ENCODE measurements at places on chromosomes 1 and 21.

DNA sequence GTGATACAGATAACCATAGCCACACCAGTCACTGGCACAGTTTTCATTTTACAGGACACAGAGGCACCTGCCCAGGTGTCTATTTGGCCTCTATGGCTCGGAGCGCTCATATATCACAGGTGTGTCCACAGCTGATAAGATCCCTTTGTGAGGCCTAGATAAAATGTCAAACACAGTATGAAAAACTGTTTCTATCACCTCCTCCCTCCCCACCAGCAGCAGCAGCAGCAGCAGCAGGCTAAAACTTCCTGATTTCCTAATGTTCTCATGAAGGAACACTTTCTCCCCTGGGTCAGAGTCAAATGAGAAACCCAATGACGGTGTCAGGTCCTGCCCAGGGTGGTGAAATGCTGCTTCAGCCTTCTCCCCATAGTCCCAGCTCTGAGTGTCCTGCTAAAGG is 24.4 kb downstream of the ELAPOR1 start:
- DNase-seq: no peak
- H3K27ac ChIP-seq: no peak overlapping the region
- no peak overlapping the region for H3K4me3 ChIP-seq
- peaks cover 20% of the 10 kb centered on the region for H3K4me1 ChIP-seq

GRCh38 chr1:70745199-70745598 is 302.4 kb downstream of the PTGER3 start:
- H3K27ac ChIP-seq: no peak overlapping the region
- H3K27me3 ChIP-seq: peaks cover 4% of the 10 kb centered on the region
- no peak for DNase-seq
- H3K36me3 ChIP-seq: peaks cover 13% of the 10 kb centered on the region
- no peak overlapping the region for H3K4me3 ChIP-seq
- peaks cover under 1% of the 10 kb centered on the region for H3K4me1 ChIP-seq

- peak overlapping the region; percentile 58 for H3K27ac ChIP-seq
- H3K4me1 ChIP-seq: peaks cover 36% of the 10 kb centered on the region
- no peak overlapping the region for H3K4me3 ChIP-seq
- H3K36me3 ChIP-seq: peaks cover 84% of the 10 kb centered on the region
- no peaks in the 10 kb centered on the region for H3K27me3 ChIP-seq
Observed at GRCh38 chr1:84960371-84960770, 36.5 kb downstream of the MCOLN2 start.

- no peak for DNase-seq
- no peak overlapping the region for H3K27ac ChIP-seq
Observed at GRCh38 chr1:186532466-186532865, 71.6 kb upstream of the PDC start.

GRCh38 chr1:226510453-226510852 is 38.1 kb upstream of the STUM start:
- DNase-seq: no peak
- H3K4me3 ChIP-seq: no peak overlapping the region
- H3K36me3 ChIP-seq: no peaks in the 10 kb centered on the region
- H3K4me1 ChIP-seq: no peaks in the 10 kb centered on the region

DNA sequence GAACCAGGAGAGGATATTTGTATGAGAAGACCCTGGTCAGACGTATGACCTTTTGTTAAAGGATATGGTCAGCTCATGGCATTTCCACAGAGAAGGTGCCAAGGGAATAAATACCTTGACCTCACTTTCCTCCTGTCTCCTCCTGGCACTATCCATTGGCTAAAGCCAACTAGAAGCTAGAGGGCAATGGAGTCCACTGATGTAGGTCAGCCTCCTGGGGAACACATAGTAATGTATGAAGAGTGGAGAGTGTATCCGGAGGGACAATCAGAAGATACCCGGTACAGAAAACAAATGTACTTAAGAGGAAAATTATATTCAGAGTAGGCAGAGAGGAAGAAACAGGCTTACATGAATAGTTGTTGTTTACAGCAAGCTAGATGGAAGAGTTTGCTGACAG is 698 bp upstream of the NTMT2 start:
- H3K36me3 ChIP-seq: no peaks in the 10 kb centered on the region
- H3K27me3 ChIP-seq: peaks cover under 1% of the 10 kb centered on the region
- H3K27ac ChIP-seq: no peak overlapping the region
- no peak overlapping the region for H3K4me3 ChIP-seq
- no peaks in the 10 kb centered on the region for H3K4me1 ChIP-seq

- no peaks in the 10 kb centered on the region for H3K36me3 ChIP-seq
- no peak within 1 kb of the TSS for H3K4me3 ChIP-seq
- H3K4me1 ChIP-seq: peaks cover 11% of the 10 kb centered on the region
- DNase-seq: no peak
Observed at GRCh38 chr1:150981805-150982712, at the start of gene ANXA9. TSS of gene ANXA9 (plus strand) at chr1:150982292. CDS start at chr1:150983106, 814 bp downstream.

GRCh38 chr21:44383216-44383615 is 29.8 kb downstream of the TRPM2 start:
- H3K27me3 ChIP-seq: no peaks in the 10 kb centered on the region
- H3K4me1 ChIP-seq: no peaks in the 10 kb centered on the region
- no peak overlapping the region for H3K4me3 ChIP-seq
- no peak overlapping the region for H3K27ac ChIP-seq
- no peak for DNase-seq

DNA sequence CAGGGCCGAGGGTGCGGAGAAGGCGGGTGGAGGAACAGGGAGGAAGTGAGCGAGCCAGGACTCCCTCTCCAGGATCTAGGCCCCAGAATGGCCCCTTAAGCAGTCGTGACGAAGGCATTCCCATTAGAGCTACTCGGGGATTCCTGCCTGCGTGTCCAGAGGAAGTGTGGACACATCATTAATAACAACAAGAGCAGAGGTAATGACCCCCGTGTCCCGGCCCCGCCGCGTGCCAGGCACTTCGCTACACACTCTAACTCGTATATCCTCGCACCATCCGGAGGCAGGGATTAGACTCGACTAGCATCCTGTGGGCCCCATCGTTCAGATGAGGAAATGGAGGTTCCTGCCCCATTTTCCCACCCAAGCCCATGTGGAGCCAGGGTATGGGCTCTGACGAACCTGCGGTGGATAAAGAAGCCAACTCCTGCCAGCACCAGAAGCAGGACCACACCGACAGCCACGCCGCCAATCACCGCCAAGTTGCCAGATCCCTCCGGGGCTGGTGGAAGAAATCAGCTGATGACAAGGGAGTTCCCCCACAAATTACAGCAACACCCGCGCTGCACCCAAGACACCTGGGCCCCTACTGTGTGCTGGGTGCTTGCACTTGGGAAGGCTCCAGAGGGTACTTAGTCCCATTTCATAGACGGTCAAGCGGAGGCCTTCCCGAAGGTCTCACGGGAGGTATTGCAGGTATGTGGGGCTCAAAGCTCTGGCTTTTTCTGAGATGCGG is 21.6 kb downstream of the EPHA2 start:
- no peak overlapping the region for H3K27ac ChIP-seq
- no peak for DNase-seq
- no peaks in the 10 kb centered on the region for H3K36me3 ChIP-seq
- no peaks in the 10 kb centered on the region for H3K27me3 ChIP-seq
- no peak overlapping the region for H3K4me3 ChIP-seq

DNA sequence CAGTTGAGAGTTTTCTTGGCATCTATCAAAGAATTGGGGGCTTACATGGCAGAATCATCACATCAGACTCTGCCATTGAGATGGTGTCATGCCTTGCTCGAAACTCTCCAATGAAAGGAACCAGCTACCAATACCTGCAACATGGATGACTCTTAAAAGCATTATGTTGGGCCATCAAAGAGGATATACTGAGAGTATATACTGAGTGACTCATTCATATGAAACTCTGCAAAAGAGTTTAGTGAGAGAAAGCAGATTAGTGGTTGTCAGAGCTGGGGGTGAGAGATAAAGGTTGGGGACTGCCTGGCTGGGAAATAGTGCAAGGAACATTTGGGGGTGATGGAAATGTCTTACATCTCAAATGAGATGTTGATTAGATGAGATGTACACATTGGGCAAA is 14.7 kb upstream of the HMGB4 start:
- H3K36me3 ChIP-seq: no peaks in the 10 kb centered on the region
- peaks cover 4% of the 10 kb centered on the region for H3K27me3 ChIP-seq
- no peak for DNase-seq
- H3K4me1 ChIP-seq: no peaks in the 10 kb centered on the region

- no peaks in the 10 kb centered on the region for H3K36me3 ChIP-seq
- no peak overlapping the region for H3K4me3 ChIP-seq
- no peak for DNase-seq
- peaks cover 5% of the 10 kb centered on the region for H3K27me3 ChIP-seq
- H3K4me1 ChIP-seq: no peaks in the 10 kb centered on the region
Observed at GRCh38 chr1:115807723-115808122, 33.2 kb downstream of the NHLH2 start.

GRCh38 chr21:43372663-43373361 is 54.1 kb downstream of the SIK1 start:
- no peaks in the 10 kb centered on the region for H3K27me3 ChIP-seq
- no peak overlapping the region for H3K27ac ChIP-seq
- H3K4me1 ChIP-seq: no peaks in the 10 kb centered on the region
- H3K4me3 ChIP-seq: no peak overlapping the region
- DNase-seq: no peak

DNA sequence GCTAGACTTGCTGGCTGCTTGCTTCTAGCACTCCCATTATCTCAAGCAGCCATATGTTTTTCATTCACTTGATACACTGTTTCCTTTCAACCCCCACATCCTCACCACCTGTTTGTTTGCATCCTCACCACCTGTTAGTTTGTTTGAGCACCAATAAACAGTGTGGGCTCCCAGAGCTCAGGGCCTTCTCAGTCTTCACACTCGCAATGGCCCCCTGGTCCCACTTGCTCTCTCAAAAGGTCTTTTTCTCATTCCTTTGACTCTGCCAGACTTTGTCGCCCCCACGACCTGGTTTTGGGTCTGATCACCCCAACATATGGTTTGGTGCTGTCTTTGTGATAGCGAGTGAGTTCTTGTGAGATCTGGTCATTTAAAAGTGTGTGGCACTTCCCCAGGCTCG is 6.2 kb upstream of the PADI4 start:
- no peaks in the 10 kb centered on the region for H3K27me3 ChIP-seq
- no peak for DNase-seq
- H3K4me3 ChIP-seq: no peak overlapping the region
- no peaks in the 10 kb centered on the region for H3K4me1 ChIP-seq
- H3K27ac ChIP-seq: no peak overlapping the region
- H3K36me3 ChIP-seq: no peaks in the 10 kb centered on the region

DNA sequence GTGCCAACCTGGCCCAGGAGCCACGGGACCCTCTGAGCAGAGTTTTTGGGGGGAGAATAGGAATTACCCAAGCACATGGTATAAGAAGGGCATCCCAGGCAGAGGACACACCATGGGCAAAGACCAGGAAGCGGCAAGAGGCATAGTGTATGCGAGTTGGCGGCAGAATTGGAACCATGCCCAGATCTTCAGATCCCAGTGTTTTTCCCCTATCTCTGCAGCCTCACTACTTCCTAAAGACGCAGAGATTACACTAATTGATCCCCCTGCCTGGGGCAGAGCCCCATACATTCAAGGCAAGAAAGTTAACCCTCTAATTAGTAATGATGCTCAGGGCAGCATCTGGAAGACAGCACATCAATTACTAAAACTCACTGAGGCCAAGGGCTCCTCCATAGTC is 48.2 kb downstream of the SYT2 start:
- no peaks in the 10 kb centered on the region for H3K36me3 ChIP-seq
- no peak overlapping the region for H3K27ac ChIP-seq
- H3K4me3 ChIP-seq: no peak overlapping the region
- no peak for DNase-seq
- no peaks in the 10 kb centered on the region for H3K4me1 ChIP-seq

DNA sequence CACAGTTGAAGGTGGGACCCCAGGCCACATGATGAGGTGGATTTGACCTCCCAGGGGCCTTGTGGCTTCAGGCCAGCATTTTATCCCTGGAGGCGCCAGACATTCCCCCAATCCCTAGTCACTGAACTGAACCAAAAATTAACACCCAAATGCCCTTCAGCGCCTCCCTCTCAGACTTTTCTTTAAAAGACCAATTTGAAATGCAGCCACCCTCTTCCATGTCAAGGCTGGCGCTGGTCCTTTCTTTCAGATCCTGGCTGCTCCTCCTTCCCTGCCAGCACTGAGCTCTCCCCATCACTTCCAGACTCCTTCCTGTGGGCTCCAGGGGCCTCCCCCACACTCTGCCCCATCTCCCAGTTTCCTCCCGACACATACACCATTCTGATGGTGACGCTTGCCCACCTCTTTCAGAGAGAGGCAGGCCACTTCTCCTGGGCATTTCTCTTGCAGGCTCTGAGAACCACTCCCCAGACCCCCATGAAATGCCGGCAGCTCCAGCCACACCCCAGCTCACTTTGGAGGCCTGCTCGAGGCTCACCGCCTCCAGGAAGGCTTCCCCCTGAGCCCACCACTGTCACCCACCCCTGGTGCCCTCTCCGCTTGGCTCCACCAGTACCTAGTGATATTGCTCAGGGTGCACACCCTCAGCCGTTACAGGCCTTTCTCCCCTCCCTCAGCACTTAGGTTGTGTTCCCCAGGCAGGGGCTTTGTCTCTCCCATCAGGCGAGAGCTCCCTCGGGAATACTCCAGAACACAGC is 27.0 kb downstream of the NAV1 start:
- no peak for DNase-seq
- no peak overlapping the region for H3K27ac ChIP-seq
- H3K4me3 ChIP-seq: no peak overlapping the region
- H3K4me1 ChIP-seq: no peaks in the 10 kb centered on the region

- DNase-seq: no peak
- no peak overlapping the region for H3K4me3 ChIP-seq
- no peaks in the 10 kb centered on the region for H3K36me3 ChIP-seq
- H3K4me1 ChIP-seq: no peaks in the 10 kb centered on the region
- H3K27ac ChIP-seq: no peak overlapping the region
- no peaks in the 10 kb centered on the region for H3K27me3 ChIP-seq
Observed at GRCh38 chr1:49351768-49352167, 575.1 kb upstream of the BEND5 start.

DNA sequence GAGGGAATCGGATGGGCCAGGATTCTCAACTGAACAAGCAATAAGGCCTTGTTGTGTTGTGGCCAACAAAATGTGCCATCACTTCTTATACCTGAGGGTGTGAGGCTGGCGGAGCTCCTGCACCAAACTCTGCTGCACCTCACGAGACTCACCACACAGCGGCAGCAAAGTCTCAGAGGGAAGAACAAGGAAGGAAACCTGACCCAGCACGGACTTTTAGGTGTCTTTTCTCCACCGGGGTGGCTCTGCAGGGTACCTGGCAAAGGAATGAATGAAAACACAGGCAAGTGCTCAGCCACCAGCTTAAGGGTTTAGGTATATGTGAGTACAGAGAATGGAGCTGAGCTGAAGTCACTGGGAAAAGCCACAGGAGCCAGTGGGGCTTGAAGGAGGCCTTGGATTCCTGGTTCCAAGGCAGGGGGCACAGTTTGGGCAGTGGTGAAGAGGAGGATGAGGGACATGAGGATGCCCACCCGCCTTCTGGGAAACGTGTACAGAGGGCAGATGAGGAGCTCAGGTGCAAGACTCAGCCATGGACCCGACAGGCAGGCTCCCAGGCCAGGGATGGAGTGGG is 31.1 kb upstream of the HSD3B1 start:
- DNase-seq: peak; percentile 15
- H3K36me3 ChIP-seq: no peaks in the 10 kb centered on the region
- H3K4me3 ChIP-seq: no peak overlapping the region
- peaks cover 3% of the 10 kb centered on the region for H3K4me1 ChIP-seq
- H3K27ac ChIP-seq: no peak overlapping the region

Measured in activated T-helper 2 cell treated with anti-CD3 and anti-CD28 coated beads, Interferon-gamma antibody, Interleukin-2, Interleukin-4, amounts not matched to agents 10 μg/mL and 5 μg/mL and 100 μg/mL, durations not matched to agents 14 hours and 24 hours and 36 hours (primary cell).